ENCODE measurements at places on chromosomes 11 and 22.

DNA sequence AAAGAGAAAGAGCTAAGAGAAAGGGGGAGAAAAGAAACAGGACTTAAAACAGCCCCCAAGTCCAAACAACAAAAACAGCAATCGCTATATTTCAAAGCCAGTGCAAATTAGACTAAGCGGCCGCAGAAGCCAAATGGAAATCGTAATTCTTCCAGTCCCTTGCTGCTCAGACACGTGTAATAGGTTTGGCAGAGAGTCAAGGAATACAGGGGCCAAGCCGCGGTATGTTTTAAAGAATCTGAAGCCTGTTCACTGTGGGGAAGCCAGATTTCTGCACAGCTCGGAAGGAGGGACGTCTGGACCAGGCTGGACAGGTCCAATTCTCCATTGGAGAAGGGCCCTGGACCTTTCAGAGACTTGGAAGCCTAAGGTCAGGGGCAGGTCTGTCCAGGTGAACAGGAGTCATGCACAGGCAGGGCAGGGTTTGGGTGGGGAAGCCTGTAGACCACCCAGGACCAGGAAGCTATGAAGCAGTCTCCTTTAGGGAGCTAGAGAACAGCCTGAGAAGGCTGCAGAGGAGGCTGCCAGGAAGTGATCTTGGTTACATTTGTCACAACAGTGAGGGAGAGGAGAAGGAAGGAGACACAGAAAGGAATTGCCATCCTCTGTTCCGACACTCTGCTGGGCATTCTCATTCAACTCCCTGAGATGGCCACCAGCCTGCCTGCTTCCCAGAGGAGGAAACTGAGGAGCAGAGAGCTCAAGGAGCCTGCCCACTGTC is 265.5 kb upstream of the ISX start:
- no peak for DNase-seq

- DNase-seq, result no peak
Measured at GRCh38 chr11:86046116-86046515, 22.8 kb downstream of the PICALM start.

- DNase-seq, result no peak
Measured at GRCh38 chr11:88307749-88308425, 29.6 kb downstream of the CTSC start.

- no peak for DNase-seq
Measured at GRCh38 chr22:24170188-24170587, 11.1 kb upstream of the SUSD2 start.

GRCh38 chr22:25509374-25509791 is 55.1 kb upstream of the GRK3 start:
- no peak for DNase-seq

- DNase-seq, result no peak
Measured at GRCh38 chr11:128226106-128226716, 361.1 kb downstream of the ETS1 start.

DNA sequence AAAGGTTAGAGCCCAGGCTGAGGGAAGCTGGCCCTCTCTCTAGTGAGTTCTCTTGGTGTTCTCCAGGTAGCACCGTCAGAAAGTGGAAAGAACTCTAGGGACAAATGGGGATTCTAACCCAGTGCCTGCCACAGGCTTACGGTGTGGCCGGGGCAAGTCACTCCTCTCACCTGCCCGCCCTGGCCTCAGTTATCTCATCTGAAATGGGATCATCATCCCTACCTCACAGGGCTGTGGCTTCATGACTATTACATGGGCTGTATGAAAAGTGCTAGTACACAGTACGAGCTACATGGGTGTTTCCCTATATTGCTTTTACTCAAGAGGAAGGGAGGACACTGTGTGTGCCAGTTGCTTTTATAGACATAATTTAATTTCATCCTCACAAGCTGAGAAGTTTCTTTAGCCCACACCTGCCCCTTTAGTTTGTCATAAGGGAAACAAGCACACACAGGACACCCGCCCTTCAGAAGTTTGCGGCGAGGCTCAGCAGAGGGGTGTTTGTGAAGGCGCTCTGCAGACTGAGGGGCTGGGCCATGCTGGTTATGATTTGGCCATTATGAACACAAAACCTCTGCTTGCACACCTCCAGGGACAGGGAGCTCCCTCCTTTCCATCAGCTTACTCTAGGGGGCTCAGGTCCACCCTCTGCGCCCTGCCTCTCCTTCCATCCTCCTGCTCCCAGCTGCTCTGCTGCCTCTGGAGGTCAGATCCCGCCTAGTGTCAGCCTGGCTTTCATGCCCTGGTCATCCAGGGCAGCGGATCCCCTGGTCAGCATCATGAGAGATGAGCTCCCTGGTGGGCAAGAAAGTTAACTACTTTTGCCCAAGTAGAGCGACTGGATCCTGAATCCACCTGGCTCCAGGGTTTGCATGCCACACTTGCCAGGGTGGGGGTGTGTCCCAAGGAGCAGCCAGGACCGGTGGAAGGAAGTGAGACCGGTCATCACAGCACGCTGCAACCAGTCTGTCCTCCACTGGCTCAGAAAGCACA is 1.2 kb downstream of the KLHL35 start:
- no peak for DNase-seq

DNA sequence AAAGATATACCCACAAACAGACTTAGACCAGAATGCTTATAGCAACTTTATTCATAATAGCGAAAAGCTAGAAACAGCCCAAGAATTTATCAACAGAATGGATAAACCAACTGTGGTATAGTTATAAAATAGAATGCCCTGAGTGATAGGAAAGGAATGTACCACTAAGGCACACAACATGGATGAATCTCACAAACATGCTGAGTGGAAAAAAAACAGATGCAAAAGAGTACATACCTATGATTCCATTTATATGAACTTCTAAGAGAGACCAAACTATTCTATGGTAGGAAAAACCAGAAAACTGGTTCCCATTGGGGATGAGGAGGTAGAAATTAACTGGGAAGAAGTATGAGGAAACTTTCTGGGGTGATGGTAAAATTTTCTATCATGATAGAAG is 40.4 kb upstream of the GRIK4 start:
- DNase-seq, result no peak

GRCh38 chr22:46050451-46050845 is 73.5 kb upstream of the WNT7B start:
- DNase-seq, result no peak

GRCh38 chr11:15118431-15118830 is 3.7 kb downstream of the INSC start:
- DNase-seq, result no peak

All from stimulated activated CD8-positive, alpha-beta memory T cell treated with anti-CD3 and anti-CD28 coated beads, Interleukin-4, amount 100 ng/mL, for 1 hour (primary cell).